ENCODE measurements at places on chromosomes 16 and 17.

- peak; percentile 65 for DNase-seq
Observed at GRCh38 chr17:61309362-61310256, 90.0 kb upstream of the TBX2 start.

DNA sequence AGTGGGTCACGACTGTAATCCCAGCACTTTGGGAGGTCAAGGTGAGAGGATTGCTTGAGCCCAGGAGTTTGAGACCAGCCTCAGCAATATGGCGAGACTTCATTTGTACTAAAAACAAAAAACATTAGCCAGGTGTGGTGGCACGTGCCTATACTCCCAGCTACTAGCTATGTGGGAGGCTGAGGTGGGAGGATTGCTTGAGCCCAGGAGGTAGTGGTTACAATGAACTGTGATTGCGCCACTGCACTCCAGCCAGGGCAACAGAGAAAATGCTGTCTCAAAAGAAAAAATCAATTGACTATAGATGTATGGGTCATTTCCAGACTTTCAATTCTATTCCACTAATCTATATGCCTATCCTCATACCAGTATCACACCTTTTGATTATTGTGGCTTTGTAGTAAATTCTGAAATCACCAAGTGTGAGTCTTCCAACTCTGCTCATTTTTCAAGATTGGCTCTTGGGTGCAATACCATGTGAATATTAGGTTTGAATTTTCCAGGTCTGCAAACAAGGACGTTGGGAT lies 27.2 kb upstream of the CEP20 start:
- DNase-seq: no peak

DNA sequence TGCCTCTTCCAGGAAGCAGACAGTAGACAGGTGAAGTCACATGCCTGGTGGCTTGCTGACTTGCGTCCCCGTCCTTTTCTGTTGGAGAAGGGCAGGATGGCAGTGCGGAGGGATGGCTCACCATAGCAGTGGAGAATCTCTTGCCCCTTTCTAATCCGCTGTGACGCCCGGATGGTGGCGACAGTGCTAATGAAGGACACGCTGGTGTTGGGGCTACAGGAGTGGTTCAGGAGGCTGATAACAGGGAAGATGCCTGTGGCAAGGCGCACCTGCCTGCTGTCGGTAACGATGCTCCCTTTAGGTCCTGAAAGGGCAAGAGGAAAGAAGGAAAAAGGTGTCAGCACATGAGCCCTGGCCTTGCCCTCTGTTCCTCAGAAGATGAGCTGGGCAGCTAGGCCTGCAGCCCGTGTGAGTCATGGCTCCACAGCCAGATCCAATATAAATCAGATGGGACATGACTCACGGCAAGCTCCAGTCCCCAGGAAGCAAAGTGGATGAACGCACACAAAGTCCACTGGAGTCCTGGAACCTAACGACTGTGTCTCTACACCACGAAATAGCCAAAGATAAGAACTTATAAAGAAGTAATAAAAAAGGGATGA lies 25.5 kb downstream of the SERPINF1 start:
- DNase-seq: peak; percentile 77

GRCh38 chr17:64269687-64270649 lies 6.9 kb upstream of the TEX2 start:
- no peak for DNase-seq

GRCh38 chr17:21249920-21250703 lies 3.1 kb downstream of the NATD1 start:
- no peak for DNase-seq

GRCh38 chr17:35295686-35296085 lies 52.8 kb downstream of the SLFN5 start:
- DNase-seq: no peak

GRCh38 chr17:5164436-5164835 lies 27.2 kb downstream of the ZNF594 start:
- DNase-seq: no peak

GRCh38 chr17:59357219-59357697 lies 25.8 kb downstream of the YPEL2 start:
- DNase-seq: no peak

GRCh38 chr16:85710732-85711131 lies 22.0 kb upstream of the GINS2 start:
- DNase-seq: no peak

DNA sequence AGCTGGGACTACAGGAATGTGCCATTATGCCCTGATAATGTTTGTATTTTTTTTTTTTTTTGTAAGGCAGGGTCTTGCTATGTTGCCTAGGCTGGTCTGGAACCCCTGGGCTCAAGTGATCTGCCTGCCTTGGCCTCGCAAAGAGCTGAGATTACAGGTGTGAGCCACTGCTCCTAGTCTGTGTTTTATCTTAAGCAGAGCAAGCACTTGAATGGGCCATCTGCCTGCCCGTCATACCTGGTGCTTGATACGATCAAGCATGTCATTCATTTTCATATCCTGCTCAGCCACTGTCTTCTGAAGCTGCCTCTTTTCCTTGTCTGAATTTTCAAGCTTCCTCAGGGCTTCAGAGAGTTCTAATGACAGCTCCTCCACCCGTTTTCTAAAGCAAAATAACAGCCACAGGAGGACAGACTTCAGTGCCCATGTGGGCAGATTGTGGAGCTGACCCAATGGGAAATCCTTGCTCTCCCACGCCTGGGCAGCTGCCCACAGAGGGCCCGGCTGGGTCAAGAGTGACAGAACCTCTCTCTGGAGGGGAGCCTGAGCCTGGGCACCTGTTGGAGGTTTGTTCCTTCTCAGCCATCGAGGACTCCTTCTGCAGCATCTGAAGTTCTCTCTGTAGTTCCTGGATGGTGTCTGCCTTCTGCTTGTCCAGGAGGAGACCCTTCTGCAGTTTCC lies 36.5 kb downstream of the DHX38 start:
- DNase-seq: no peak

DNA sequence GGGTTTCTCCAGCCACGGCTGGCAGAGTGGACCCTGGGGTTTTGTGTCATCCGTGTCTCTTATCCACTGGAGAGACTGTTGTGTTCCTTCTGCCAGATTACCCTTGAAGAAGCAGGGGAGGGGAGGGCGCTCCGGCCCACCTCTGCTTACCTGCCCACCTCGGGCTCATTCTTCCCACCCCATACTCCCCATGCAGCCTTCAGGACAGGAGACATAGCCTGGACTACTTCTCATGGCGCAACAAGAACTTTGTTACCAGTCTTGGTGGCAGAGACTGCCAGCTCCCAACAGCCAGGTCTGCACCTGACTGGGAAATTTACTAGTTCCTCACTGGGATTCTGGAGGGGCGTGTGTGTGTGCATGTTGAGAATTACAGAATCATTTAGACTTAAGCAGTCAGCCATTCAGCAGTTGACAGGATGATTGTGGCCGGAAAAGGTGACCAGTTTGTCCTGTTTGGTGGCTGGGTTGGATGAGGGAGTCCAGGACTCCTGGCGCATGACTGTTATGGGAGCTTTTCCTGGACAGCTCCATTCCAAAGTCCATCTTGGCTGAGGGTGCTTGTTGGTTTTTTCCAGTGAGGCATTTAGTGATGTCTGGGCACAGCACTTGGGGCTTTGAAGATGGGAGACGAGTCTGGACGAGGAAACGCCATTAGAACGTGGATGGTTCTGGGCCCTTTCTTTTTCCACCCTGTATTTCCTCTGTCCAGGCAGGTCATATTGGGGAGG lies 8.7 kb downstream of the GSE1 start:
- no peak for DNase-seq

DNA sequence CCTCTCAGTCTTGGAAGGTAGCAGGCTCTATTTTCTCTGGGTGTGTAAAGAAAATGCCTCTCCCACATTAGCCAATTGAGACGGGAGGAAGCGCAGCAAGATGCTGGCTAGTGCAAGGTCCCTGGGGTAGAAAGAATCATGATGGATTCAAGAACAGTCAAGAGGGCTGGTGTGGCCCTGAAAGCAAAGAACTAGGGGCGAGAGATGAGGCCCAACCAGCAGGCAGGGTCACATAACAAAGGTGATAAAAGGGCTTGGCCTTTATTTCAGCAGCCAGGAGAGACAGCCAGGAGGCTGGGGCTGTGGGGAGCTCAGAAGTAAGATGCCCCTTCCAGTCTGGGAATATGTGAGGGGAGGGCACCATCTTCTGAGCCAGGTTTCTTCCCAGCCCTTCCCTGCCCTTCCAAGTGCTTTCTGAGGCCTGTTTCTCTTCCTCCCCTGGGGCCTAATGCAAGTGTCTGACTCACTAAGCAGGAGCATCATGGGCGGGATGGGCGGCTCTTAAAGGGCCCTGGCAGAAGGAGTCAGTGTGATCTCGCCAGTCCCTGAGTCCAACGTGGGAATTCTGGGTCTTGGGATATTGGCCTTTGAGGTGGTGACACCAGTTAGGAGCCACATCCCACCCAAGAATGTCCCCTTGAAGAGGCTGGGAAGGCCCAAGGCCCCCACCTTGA lies 3.9 kb upstream of the NLRC5 start:
- DNase-seq: peak; percentile 38

GRCh38 chr16:56041556-56042140 lies 149.6 kb upstream of the GNAO1 start:
- DNase-seq: no peak

DNA sequence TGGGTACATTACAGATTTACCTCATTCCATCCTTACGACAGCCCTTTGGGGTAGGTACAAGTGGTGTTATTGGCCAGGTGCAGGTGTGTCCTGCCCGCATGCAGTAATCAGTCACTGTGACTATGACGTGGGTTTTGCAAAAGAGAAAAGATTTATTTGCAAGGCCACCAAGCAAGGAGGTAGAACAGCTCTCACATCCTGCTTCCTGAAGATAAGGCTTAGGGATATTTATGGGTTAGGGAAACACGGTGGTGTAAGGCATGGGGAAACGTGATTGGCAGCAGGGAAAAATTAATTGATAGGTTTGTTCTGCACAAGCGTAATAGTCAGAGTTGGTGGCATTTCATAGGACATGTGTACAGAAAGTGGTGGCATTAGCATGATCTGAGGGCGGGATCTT lies 214.8 kb downstream of the PARN start:
- no peak for DNase-seq

- DNase-seq: no peak
Observed at GRCh38 chr16:86286991-86287663, 223.2 kb upstream of the FOXF1 start.

DNA sequence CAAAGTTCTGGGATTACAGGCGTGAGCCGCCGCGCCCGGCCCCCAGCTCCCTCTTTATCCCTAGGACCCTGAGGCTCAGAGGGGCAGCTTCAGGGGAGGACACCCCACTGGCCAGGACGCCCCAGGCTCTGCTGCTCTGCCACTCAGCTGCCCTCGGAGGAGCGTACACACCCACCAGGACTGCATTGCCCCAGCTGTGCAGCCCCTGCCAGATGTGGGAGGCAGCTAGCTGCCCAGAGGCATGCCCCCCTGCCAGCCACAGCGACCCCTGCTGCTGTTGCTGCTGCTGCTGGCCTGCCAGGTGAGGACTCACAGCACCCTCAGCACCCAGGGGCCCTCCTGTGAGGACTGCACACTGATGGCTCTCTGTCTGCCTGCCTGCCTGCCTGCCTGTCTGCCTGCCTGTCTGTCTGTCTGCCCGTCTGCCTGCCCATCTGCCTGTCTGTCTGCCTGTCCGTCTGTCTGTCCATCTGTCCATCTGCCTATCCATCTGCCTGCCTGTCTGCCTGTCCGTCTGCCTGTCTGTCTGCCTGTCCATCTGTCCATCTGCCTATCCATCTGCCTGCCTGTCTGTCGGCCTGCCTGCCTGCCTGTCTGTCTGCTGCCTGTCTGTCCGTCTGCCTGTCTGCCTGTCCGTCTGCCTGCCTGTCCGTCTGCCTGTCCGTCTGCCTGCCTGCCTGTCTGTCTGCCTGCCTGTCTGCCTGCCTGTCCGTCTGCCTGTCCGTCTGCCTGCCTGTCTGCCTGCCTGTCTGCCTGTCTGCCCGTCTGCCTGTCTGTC lies 5.0 kb downstream of the GCGR start:
- no peak for DNase-seq

GRCh38 chr17:9054126-9054975 lies 33.0 kb downstream of the NTN1 start:
- DNase-seq: no peak

DNA sequence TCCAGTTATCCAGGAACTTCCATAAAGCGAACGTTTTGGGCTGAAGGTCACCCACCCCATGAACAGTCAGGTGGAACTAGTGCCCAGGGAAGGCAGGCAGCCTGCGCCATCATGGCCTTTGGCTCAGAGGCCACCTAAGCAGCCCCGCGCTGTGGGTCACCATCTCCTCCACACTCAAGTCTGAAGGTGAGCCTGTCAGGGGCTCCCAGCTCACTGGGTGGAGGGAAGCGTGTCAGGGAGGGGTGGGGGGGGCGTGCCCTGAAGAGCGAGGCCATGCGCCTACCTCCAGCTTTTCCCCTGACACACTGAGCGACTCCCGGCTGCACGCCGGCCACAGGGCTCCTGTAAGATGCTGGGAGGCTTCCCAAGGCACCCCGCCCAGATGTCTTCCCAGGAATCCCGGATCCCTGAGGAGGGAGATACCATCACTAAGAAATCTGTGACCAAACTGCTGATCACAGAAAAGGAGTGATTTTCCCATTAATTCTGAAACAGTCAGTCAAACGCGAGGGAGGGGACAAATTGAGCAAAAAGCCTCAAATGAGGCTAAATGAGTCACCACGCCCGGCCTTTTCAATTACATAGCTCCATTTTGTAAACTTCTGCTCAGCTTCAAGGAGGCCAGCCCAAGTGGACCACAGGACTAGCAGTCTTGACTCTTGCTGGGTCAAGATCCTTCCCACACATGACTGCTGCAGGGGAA lies 26.5 kb upstream of the SLC25A19 start:
- DNase-seq: no peak

DNA sequence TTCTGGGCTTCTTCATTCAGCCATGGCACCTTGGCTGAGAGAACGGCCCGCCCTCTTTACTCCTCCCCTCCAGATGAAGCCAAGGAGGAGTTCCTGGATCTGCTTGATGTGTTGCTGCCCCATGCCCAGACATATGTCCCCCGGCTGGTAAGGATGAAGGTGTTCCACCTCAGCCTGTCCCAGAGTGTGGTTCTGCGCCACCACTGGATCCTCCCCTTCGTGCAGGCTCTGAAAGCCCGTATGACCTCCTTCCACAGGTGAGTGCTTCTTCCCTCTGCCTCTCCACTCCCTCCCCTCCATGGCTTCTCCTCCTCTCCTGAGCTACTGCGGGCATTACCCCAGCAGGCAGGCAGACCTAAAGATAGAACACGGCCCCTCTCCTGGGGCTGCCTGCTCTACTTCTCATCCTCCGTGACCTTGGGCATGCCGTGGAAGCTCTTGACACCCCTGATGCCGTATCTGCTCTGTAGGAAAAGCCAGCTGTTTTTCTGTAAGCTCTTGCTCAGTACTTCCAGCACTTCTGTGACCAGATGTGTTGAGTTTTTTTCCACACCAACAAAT lies 8.7 kb downstream of the USB1 start:
- no peak for DNase-seq

DNA sequence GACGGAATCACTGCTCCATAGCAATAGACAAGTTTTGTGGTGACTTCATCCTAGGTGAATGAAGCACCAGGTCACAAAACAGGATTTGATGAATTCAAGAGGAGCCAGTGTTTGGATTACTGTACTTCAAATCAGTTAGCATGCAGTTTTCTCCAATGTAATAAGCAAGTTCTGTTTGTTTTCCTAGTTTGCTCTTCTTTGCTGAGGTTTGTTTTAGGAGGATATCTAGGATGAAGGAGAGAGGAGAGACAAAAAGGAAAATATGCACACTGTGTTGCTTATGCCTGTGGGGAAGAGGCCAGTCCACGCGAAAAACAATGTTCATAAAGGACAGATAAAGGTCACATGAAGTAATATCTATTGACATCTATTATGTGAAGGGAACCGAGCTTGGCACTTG lies 9.0 kb downstream of the KRT37 start:
- DNase-seq: no peak

All from BJ (cell line).